ENCODE measurements at places on chromosomes 13 and 19.
A peak's percentile ranks its signal among the peaks of the same experiment; 100 is the strongest.

GRCh38 chr19:29467824-29468401 lies 57.9 kb upstream of the VSTM2B start:
- DNase-seq: peak; percentile 41

GRCh38 chr13:99516153-99516929 lies 15.1 kb downstream of the TM9SF2 start:
- DNase-seq: no peak

- DNase-seq: no peak
Observed at GRCh38 chr13:95791084-95791722, 114.3 kb downstream of the DNAJC3 start.

- peak; percentile 33 for DNase-seq
Observed at GRCh38 chr13:61880578-61881283, 465.1 kb upstream of the PCDH20 start.

DNA sequence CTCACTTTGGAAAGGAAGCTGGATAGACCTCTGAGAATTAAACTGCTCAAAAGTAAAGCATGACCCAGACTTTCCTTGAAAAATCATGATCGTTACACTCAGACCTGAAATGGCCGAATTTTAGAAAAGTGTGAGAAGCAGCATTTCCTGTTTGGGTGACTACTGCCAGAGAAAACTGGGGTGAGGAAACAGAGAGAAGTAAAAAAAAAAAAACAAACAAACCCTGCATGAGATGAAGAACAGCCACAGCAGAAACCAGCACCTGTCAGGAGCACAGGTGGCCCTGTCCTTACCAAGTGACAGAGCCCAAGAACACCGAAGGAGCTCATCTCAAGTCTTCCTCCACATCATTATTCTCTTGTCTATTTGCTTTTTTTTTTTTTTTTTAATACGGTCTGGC lies 12.0 kb upstream of the ADPRHL1 start:
- no peak for DNase-seq

- no peak for DNase-seq
Observed at GRCh38 chr13:76868371-76868770, 17.8 kb downstream of the KCTD12 start.

All from activated CD4-positive, alpha-beta T cell treated with anti-CD3 and anti-CD28 coated beads, Interleukin-2, amount 50 U/mL, for 16 hours (primary cell).